Stimulated activated CD8-positive, alpha-beta memory T cell treated with anti-CD3 and anti-CD28 coated beads, Interleukin-15, amount 100 ng/mL, for 48 hours (primary cell): ENCODE measurements at places on chromosomes 7 and 10.

DNA sequence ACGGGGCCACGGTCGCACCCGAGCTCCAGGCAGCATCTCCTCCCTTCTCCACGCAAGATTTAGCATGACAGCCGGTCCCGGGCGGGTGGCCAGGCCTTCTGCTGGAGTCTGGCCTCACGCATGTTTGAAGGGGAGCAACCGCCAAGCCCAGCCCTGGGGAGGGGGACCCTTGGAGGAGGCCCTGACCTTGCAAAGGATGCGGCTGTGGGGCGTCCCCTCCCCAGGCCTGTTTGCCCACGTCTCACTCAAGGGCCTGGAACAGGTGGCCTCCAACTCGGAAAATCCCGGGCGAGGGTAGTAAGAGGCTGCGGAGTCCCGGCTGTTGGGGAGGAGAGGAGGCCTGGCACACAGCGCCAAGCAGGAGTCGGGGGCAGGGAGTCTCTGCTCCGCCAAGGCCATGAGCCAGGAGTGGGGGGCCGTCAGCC, 50.6 kb upstream of the DPYSL4 start:
- DNase-seq = no peak

GRCh38 chr10:78433076-78433595, 399.5 kb downstream of the RPS24 start:
- DNase-seq = no peak

DNA sequence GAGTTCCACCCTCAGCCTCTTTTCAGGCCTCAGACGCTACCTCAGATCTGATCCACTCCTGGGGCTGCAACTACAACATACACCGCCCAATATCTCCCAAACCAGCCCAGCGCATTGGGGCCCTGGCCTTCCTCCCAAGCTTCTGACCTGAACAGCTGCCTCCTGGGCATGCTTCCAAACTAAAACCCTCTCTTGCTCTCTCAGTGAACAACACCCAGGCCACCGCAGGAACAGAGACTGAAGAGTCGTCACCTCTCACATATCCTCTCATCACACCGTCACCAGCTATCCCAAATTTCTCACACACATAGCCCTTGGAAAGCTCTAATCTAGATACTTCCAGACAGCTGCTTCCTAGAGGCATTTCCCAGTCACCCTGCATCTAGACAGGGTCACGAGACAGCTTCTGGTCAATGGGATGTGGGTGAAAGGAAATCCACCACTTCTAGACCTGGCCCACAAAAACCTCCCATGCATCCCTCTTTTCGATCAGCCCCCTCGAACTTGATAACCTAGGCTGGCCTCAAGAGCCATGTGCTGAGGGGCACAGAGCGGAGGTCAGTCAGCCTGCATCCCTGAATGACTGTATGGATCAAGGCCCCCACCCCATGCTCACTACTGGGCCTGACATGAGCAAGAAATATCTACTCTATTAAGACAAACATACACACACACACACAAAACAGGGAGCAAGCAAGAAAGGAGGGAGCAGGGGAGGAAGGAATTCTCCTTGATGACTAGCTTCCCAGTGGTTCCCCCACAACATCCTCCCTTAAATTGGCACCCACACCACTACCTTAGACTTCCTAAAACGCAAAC, 1.8 kb downstream of the PARP12 start:
- DNase-seq = no peak

DNA sequence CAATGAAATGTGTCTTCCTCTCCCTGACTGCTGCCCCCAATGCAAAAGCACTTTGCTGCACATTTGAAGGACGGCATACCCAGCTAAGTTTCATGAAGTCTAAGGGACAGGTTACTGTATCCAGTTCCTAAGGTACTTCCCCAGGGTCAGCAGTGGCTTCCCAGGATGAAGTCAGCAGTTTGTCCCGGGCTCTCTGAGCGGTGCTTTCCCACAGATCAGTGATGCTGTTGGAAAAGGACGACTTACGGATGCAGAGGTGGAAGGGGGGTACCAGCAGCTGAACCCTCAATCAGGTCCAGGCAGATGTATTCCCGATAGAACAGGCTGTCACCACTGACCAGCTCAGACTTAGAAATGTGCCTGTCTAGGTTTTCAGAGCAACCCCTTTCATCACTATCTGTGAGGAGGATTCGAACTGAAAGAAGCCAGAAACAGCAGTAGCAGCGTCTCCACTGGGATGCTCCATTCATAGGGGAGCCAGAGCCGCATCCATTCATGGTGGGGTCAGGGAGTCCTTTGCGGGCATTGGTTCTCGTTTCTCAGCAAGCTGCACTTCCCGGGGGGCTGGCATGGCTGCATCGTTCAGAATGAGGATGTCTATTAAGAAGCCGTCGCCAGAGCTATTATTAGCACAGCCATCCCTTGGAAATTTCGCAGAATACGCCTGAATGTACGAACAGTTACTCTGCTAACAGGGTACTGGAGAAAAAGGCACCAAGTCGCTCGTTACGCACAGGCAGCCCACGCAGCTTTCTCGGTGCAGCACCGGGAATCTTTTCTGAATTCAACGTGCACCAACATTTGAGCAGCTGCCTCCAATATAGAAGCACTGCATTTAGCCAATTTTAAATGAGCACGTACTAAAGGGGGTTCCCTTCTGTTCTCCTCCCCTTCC, 303.7 kb downstream of the PRPF18 start:
- DNase-seq = no peak

DNA sequence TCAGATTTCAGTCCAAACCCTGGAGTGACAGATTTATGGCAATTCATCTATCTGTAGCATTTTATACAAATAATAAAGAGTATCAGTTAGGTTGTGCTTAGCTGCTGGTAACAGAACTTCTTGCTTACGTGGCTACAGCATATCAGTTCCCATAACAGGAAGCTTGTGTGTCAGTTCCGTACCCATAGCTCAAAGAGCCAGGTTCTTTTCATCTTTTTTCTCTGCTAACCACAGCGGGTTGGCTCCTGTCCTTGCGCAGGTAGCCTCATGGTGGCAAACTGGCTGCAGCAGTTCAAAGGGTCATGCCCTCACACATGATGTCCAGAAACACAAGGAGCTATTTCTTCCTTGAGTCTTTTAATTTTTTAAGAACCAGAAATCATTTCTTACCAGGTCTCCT, 1041.8 kb downstream of the GATA3 start:
- peak; percentile 4 for DNase-seq

GRCh38 chr7:75888464-75889222, 9.8 kb downstream of the RHBDD2 start:
- no peak for DNase-seq

- DNase-seq = no peak
Observed at GRCh38 chr7:108015740-108016139, 12.8 kb upstream of the LAMB1 start.

DNA sequence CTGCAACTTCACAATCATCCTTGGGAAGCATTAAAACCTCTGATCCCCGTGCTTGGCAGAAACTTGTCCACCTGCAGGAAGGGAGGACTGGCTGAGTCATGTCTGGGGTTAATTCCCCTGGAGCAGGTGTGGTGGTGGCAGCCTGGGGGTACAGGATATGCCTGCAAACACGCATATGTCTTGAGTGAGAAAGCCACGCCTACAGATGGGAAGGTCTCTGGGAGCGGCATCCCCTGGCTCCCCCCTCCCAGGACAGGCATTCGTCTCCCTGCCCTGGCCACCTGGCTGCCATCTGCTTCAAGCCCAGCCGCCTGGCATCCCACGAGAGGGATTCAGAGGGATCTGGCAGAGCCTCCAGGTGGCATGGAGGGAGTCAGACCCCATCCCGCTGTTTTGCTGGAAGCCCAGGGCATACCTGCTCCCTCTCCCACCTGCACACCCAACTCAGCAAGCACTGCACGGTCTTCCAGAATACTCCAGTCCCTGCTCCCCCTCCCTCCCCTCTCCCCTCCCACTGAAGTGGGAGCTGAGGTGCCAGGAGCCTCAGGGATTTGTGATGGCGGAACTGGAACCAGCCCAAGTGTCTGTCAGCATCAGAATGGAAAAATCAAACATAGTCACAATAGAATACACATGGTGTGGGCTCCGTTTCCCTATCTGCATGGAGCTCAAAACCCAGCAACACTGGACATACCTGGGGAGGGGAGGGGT, 61.0 kb downstream of the CAMK2B start:
- DNase-seq = no peak

DNA sequence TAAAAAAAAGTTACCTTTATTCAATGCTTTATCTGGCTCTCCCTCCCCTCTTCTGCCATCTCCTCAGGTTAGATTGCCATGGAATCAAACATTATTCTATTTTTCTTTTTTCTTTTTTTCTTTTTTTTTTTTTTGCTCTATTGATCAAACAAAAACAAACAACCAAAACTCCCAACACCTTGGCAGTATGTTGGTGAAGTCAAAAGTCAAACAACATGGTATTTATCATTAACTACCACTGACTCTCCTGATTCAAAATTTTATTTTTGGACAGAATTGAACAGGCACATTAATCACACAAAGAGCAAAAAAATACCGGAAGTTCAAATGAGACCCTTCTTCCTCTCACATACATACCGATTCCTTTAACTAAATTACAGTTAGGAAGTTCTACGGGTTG, 6.4 kb downstream of the PON1 start:
- DNase-seq = no peak

DNA sequence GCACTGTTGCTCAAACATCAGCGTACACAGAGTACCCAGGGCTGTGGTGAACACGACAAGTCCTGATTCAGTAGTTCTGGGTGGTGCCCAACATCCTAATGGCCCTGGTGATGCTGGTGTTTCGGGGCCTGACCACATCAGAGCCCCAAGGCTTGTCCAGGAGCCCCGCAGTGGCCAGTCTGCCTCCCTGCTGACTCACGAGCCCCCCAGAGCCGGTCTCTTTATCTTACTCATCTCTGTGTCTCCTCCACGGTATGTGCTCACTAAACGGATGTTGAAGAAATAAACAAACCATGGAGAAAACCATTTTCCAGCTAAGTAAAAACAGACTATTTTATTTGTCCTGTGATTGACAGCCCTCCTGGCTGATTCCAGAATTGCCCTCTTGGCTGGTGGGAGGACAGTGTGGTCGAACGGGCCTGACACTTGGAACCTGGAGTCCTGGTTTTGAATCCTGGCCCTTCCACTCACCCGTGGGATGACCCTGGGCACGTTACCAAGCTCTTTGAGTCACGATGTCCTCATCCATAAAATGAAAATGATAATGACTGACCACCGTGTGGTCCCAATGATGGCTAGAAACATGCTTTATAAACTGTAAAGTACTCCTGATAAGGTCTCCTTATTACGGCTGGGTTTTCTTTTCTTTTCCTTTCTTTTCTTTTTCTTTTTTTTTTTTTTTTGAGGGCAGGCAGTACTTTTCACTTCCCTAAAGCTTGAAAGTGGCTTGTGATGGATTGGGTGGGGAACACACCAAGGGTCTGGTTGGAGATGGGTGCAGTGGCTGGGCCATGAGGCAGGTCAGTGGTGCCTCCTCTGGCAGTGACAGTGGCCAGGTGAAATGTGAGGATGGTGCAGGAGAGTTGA, 5.7 kb downstream of the HIP1 start:
- no peak for DNase-seq

GRCh38 chr7:129630341-129630740, 18.8 kb downstream of the NRF1 start:
- no peak for DNase-seq

GRCh38 chr7:114922026-114922651, at the start of gene MDFIC:
Gene MDFIC (plus strand): TSS chr7:114922094. CDS start chr7:114923034, 940 bp downstream.
- DNase-seq = peak; percentile 53

DNA sequence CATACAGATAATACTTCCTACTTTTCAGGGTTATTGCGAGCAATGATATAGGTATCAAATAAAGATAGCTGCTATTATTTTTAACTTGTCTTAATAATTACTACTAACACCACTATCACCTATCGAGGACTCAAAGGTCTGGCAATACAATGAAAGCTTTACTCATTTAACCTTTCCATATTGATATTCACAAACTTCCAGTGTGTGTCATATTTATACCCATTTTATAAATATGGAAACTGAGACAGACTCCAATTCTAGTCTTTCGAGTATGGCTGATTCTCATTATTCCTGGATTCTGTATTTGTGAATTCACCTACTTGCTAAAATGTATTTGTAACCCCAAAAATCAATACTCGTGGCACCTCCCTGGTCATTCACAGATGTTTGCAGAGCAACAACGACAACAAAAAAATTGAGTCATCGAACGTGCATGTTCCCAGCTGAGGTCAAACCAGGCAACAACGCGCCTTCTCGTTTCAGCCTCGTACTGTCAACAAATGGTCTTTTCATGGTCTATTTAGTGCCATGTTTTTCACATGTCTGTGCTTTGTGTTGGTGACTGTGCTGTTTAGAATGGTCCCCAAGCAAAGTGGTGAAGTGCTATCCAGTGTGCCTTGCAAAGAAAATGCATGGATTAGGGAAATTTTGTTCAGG, 51.7 kb downstream of the SMURF1 start:
- no peak for DNase-seq

- no peak for DNase-seq
Observed at GRCh38 chr7:27453702-27454405, 208.8 kb downstream of the HIBADH start.

- DNase-seq = no peak
Observed at GRCh38 chr10:118148247-118148646, 101.5 kb upstream of the RAB11FIP2 start.

GRCh38 chr7:6279341-6279740, 6.9 kb upstream of the CYTH3 start:
- DNase-seq = no peak

GRCh38 chr7:57482-58255, 134.7 kb upstream of the FAM20C start:
- no peak for DNase-seq

GRCh38 chr7:46850563-46851330, 731.2 kb downstream of the TNS3 start:
- DNase-seq = no peak

- DNase-seq = no peak
Observed at GRCh38 chr7:99170730-99171074, 26.8 kb upstream of the SMURF1 start.

GRCh38 chr10:93671042-93671441, 31.4 kb downstream of the FRA10AC1 start:
- DNase-seq = no peak

- DNase-seq = no peak
Observed at GRCh38 chr10:13365243-13365642, 17.1 kb upstream of the SEPHS1 start.

GRCh38 chr7:29315122-29315891, 120.7 kb downstream of the CHN2 start:
- no peak for DNase-seq

DNA sequence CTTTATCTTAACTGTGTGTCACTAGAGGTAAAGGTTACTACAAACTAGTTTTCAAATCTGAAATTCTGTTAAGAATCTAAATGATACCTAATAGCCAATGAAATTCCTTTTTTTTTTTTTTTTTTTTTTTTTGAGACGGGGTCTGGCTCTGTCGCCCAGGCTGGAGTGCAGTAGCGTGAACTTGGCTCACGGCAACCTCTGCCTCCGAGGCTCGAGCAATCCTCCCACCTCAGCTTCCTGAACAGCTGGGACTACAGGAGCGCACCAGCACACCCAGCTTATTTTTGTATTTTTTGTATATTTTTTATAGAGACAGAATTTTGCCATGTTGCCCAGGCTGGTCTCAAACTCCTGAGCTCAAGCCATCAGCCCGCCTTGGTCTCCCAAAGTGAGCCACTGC, 160.3 kb upstream of the NEBL start:
- no peak for DNase-seq

GRCh38 chr7:87426160-87426559, 49.3 kb downstream of the ABCB4 start:
- DNase-seq = no peak
